ENCODE measurements at places on chromosomes 13 and 19.

- DNase-seq = no peak
These were observed 626.1 kb downstream of the DACH1 start for GRCh38 chr13:71240911-71241310.

DNA sequence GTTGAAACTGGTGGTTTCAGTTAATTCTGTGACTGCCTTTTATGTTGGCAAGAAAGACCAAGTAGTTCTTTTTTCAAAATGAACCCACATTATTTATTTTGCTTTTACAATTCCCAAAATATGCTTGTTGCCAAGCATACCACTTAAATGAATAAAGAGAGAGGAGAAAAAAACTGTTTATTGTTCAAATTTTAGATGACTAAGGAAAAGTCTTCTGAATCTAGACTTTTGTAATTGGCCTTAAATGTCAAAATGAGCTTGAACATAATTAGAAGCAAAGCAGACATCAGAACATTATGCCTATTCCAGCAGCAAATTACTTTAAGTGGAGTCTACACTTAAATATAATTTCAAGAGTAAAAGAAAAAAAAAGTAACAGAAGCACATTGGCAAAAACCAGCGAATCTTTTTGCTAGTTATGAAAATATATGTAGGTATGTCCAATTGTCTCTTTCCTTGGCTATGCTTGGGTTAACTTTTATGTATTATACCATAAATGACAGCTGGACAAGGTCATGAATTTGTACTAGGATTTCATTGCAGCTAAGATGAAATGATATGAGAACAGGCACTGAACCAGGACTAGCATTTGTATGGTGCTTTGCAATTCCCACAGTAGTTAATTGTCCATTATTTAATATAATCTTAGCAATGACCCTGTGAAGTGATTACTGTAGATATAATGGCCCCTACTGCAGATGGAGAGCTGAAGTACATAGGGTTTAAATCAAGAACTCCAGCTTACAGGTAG is 211.9 kb downstream of the NALCN start:
- no peak for DNase-seq

DNA sequence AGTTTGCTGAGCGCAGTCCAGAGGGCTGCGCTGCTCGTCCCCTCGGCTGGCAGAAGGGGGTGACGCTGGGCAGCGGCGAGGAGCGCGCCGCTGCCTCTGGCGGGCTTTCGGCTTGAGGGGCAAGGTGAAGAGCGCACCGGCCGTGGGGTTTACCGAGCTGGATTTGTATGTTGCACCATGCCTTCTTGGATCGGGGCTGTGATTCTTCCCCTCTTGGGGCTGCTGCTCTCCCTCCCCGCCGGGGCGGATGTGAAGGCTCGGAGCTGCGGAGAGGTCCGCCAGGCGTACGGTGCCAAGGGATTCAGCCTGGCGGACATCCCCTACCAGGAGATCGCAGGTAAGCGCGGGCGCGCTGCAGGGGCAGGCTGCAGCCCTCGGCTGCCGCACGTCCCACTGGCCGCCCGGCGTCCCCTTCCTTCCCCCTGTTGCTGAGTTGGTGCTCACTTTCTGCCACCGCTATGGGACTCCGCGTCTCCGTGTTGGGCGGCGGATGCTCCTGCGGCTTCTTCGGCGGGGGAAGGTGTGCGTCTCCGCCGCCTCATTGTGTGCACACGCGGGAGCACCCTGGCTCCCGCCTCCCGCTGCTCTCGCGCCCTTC is 772 bp downstream of the GPC6 start:
- peak; percentile 74 for DNase-seq

DNA sequence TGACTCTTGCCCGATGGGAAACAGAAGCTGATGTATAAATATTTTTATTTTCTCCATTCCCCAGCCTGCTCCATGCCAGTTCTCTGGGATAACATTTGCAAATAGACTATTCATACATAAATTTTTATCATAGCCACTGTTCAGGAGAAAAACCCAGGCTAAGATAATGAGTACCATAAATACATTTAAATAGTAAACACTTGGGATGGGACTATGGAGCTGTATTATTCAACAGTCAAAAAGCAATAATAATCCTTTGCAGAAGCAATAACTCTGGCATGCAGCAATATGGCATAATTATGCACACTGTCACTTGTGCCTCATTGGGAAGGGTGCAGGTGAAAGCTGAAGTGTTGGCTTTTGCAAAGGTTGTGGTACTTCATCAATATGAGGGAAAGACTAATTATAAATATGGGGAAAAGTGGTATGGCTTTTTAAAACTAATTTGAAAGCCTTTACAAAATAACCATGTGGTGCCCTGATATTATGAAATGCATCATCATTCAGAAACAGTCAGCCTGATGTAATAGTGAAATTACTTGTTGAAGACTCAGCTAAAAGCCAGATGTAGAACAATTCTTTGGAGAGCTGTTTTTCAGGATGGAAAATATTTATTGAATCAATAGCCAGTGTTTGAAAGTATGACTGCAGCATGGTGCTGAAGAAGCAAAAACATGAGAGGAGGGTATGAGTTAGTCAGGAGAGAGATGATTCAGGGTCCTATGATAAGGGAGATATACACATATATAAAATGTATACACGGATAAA is 2476.7 kb downstream of the PCDH9 start:
- DNase-seq = no peak

GRCh38 chr13:75175575-75175974 is 306.4 kb downstream of the TBC1D4 start:
- no peak for DNase-seq

DNA sequence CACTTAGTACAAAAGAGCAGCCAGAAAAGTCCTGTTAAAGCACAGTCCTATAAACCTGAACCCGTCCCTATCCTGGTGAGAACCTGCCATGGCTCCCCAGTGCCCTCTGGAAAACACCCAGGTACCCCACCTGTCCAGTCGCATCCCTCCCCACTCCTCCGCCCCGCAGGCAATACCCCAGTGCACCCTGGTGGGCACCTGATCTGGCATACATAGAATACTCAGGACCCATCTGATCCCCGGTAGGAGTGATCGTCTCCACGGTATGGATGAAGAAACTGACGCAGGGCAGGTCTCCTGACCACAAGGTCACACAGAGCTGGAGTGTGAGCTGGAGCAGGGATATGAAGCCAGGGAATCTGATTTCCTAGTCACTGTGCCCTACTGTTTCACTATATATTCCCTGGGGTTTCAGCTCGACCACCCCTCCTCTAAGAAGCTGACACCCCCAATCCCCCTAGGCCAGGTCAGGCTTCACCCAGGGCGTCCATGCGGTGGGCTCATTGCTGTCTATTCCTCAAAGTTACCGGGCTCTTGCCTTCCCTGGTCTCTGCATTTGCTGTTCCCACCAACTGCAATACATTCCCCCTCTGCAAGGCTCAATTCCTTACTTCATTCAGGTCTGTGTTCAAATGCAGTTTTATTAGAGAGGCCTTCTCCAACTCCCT is 12.6 kb downstream of the FBXO46 start:
- no peak for DNase-seq

- DNase-seq = peak; percentile 87
These were observed 46.5 kb downstream of the LYL1 start for GRCh38 chr19:13056052-13056660.

DNA sequence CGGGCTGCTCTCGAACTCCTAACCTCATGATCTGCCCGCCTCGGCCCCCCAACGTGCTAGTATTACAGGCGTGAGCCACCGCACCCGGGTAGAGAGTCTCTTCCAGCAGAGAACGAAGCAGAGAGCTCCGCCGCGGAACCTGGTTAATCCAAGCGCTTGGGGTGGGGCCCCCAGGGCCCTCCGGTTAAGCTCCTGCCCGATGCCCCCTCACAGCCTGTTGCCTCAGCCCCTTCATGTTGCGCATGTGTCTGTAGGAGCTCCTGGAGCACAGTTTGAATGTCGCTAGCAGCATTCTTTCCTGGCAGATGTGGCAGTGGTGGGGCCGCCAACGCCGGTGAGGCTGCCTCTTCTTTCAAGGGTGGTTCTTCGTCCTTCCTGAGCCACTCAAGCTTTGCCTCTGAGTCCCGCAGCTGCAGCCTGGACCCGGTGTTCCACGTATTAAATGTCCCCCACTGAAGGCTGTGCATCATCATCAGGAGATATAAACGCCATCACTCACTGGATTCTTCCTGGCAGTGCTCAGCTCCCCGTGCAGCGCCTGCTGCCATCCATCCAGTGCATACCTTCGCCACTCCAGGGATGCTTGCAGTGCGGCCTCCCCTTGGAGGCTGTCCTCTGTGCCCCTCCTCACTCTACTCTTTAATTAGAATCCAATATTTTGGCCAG is 1919.3 kb downstream of the PCDH9 start:
- no peak for DNase-seq

- no peak for DNase-seq
These were observed 44.7 kb upstream of the LATS2 start for GRCh38 chr13:21106089-21106488.

GRCh38 chr19:40284501-40285352 is at the start of gene AKT2:
Gene AKT2, minus strand, starts transcription at chr19:40285345. Its CDS starts 20,078 bp downstream, at chr19:40265267.
- DNase-seq = peak; percentile 91

GRCh38 chr13:67803118-67803517 is 573.0 kb upstream of the PCDH9 start:
- no peak for DNase-seq

GRCh38 chr13:93151277-93151676 is 75.3 kb upstream of the GPC6 start:
- DNase-seq = no peak

- no peak for DNase-seq
These were observed 18.0 kb upstream of the LRCH1 start for GRCh38 chr13:46535002-46535401.

- DNase-seq = no peak
These were observed 1435.2 kb downstream of the UQCRFS1 start for GRCh38 chr19:27777726-27778125.

- no peak for DNase-seq
These were observed 1596.3 kb upstream of the PCDH20 start for GRCh38 chr13:63011996-63012395.

- no peak for DNase-seq
These were observed 78.6 kb upstream of the TSHZ3 start for GRCh38 chr19:31427857-31428256.

DNA sequence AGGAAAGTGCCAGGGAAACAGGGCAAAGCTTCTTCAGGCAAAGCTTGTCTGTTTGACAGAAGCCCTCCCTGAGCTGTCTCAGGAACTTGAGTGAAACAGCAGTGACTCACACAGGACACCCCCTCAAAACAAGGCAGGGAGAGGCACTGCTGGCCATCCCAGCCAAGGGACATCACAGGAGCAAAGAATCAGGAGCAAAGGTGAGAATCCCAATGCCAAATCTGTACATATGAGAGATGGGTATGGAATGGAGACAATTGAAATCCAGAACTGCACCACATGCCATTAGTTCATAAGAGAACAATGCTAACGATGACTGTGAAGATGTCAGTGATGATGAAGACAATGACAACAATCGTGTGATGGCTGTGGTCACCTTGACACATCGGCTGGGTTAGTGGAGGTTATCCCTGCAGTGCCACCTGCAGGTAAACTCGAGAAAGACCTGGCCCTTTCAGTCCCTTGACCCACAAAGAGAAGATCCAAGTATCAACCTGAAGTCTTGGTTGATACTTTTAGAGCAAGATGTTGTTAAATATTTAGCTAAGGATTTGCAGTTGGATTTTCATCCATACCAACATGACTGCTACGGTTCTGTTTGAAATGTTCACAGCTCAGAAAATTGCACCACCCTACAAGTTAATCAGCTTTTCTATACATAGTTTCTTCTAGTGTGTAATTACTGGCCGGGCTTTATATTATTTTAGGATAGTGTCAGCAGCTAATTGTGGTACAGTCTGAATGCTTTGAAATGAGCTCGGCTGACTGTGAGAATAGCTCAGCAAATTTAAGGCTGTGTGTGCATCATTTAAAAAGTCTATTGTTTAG is 42.0 kb upstream of the IPO5 start:
- DNase-seq = no peak

DNA sequence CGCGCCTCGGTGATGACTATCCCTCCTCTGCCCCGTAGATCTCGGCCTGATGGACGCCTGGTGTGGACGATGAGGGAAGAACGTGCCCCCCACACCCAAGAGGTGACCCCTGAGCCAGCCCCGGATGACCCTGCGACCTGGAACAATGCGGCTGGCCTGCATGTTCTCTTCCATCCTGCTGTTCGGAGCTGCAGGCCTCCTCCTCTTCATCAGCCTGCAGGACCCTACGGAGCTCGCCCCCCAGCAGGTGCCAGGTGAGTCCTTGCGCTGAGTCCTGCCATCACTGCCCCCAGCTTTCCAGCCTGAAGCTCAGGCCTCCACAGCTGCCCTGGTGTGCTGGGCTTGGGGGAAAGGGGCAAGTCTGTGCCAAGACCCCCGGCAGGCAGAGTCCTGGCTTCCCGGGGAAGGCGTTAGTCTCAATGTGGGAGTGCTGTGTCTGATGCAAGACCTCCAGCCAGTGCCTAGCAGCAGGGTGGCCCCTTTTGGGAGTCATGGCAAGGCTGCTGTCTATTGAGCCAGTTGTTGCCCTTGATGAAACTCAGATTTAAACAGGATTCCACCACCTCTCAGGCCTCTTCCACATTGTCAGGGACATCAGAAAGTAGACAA is 67.5 kb downstream of the CHST8 start:
- peak; percentile 58 for DNase-seq

DNA sequence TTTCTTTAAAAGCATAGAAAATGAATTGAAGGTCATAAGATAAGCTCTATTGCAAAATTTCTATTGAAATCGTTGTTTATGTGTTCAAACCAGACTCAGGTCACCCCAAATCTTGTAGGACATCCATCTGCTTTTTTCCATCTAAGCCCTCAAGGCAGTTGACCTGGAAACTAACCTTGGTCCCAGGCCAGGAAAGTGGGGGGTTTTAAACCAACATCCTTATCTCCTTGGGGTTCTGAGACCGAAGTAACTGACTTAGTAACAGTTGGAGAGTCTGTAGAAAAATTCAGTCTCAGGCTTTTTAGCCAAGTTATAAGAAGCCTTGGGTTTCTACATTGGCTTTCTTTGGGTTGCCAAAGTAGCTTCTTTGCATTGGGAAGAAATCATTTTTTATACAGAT is 23.4 kb downstream of the ZNF507 start:
- DNase-seq = no peak

GRCh38 chr19:50832666-50833065 is 708 bp downstream of the KLK15 start:
- DNase-seq = no peak
